ENCODE measurements at places on chromosomes 4 and X.

GRCh38 chr4:42330002-42330592 is 67.2 kb upstream of the SHISA3 start:
- no peak for DNase-seq

DNA sequence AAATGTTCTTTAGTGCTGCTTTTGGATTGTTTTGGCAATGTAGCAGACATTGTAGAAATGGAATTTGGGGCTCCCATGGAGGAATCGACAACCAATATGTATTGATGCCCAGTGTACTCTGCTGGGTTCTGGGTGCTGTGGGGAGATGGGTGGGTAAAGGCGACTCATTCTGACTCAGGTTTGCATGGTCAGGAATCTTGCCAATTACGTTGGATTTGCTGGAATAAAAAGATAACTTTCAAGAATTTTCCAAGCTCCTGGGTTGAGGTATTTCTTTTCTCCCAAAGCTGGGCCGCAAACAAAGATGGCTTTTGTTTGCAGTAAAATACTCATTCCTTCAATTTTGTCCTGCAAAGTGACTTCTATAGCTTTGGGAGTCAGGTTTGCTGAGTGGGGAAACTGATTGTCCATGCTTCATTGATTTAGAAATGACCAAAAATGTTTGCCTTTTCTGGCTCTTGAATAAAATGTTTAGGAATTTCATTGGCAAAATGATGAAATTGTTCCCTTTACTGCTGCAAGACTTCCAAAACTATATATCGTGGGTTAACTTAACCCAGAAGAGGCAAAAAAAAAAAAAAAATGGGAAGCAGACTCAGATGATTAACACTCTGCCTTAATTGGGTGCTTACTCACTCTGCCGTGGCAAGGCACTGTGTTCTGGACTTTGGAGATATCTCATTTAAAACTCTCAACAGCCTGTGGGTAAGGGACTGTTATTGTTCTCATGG is 57.0 kb downstream of the RTL9 start:
- DNase-seq, result no peak

DNA sequence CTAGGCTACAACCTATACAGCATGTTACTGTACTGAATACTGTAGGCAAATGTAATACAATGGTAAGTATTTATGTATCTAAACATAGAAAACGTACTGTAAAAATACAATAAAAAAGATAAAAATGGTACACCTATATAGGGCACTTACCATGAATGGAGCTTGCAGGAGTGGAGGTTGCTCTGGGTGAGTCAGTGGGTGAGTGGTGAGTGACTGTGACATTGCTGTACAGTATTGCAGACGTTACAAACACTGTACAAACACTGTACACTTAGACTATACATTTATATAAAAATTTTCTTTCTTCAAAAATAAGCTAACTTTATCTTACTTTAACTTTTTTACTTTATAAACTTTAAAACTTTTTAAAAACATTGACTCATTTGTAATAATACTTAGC is 190.3 kb upstream of the NR3C2 start:
- no peak for DNase-seq

DNA sequence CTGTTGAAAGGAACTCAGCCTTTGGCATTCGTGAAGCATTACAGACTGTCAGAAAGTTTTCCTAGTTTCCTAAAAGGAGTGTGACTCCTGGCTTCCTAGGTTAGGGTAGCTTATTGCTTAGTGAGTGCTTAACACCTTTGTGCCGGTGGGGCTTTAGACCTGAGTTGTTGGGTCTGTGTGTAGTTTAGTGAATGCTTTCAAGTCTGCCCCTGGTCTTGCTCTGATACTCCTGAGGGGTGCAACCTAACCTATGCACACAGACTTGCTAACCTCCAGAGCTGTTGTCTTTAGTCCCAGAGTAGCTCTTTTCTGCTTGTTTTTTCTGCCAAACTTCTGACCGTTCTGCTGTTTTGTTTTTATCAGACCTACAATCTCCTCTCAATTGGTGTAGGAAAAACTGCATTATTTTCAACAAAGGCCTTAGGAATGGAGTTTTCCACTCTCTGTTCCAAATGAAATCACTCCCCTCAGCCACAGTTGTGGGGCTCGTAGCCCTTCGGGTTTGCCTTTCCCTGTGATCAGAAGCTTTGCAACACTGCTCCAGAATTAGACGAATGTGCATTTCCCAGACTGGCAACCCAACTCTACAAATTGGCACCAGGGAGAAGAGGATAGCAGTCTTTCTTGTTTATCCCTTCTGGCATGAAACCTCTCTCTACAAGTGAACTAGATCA is 1399.1 kb upstream of the PCDH7 start:
- no peak for DNase-seq

DNA sequence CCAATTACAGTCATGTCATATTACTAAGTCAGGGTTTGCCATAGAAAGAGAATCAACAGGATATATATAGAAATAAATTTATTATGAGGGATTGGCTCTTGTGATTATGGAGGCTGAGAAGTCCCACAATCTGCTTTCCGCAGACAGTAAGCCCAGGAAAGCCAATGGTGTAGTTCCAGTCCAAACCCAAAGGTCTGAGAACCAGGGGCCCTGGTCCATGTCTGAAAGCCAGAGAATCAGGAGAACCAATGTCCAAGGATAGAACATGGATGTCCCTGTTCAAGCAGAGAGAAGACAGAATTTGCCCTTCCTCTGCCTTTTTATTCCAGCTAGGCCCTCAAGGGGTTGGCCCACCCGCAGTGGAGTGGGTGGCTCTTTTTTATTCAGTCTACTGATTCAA is 25.6 kb downstream of the FABP2 start:
- DNase-seq, result no peak
